ENCODE measurements at places on chromosomes 7 and 10.

DNA sequence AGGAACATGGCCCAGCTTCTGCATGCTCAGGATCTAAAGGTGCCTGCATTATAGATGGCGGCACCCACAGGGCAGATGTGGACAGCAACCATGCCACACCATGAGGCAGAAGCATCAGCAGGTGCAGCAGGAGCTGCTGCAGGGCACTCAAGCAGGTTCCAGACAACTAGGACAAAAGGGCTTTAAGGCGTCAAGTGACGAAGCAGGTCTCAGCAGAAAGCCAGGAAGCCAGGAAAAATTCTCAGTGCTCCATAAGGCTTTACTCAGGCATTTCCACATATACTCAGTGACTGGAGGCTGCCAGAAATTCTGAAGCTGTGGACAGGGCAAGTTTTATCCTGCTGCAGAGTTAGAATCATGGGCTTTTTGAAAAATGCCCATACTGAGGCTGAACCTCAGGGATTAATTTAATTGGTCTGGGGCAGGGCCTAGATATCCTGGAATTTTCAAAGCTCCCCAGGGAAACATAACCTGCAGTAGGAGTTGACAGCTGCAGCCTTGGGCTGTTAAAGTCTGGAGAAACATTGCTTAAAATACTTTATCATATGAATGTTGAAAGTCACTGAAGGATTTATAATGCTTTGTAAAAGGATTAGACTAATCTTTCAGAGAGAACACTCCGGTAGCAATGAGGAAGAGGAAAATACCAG, 68.1 kb upstream of the RNF148 start:
- DNase-seq: no peak

GRCh38 chr7:148973256-148973655, 55.0 kb downstream of the PDIA4 start:
- no peak for DNase-seq

GRCh38 chr7:40694026-40694809, 559.4 kb downstream of the SUGCT start:
- no peak for DNase-seq

DNA sequence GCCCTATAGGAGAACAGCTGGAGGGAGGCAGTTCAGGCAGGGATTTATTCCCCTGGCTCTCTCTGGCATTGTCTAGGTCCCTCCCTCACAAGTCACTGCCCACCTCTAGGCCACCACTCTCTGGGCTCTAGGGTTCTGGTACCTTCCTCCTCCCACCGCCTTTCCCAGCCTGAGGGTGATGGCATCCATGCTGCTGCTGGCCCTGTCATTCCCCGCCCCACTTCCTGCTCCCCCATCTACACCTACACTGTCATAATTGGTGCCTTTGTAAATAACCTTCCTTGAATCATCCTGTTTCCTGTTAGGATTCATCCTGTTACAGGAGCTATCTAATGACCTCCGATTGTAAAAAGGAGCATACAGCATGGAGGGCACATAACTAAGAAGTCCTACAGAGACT, 303.3 kb upstream of the COBL start:
- DNase-seq: no peak

GRCh38 chr10:113991091-113991860, 52.4 kb upstream of the ADRB1 start:
- DNase-seq: no peak

- no peak for DNase-seq
Observed at GRCh38 chr7:142638581-142638980, 110.7 kb upstream of the PRSS1 start.

- no peak for DNase-seq
Observed at GRCh38 chr10:17910125-17910789, 41.5 kb upstream of the SLC39A12 start.

- no peak for DNase-seq
Observed at GRCh38 chr7:113813471-113813870, 105.3 kb downstream of the PPP1R3A start.

GRCh38 chr10:21296575-21297355, 228.7 kb downstream of the SKIDA1 start:
- DNase-seq: no peak

GRCh38 chr10:86170255-86171108, 196.1 kb downstream of the GRID1 start:
- DNase-seq: no peak

DNA sequence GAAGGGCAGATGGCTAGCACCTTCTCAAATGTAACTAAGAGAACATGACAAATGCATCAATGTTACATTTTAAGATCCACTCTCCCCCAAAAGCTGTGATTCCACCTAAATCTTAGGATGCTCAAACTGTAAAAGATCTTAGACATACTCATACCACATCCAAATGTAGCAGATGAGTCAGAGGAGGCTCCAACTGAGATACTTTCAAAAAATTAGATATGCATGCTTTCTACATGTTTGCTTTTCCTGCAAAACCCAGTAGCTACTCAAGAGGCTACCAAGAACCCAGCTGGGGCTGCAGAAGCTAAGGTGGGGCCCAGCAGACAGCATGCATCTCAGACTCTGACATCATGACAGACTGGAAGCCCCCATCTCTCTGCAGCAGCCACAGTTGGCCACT, 31.4 kb upstream of the FRMD4A start:
- no peak for DNase-seq

DNA sequence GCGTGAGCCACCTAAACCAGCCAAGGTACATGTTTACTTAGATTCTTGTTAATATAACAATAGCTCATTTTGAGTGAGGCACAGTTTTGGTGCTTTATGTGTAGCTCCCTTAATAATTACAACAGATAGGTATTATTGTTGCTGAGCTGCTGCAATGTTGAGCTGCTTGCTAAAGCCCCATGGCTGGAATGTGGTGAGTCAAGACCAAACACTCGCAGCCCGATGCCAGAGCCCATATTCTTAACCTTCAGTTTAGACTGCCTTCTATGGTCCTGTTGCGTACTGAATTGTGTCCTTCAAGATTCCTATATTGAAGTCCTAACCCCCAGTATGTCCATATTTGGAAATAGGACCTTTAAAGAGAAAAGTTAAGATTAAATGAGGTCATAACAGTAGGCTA, 407.1 kb downstream of the NEBL start:
- DNase-seq: no peak

DNA sequence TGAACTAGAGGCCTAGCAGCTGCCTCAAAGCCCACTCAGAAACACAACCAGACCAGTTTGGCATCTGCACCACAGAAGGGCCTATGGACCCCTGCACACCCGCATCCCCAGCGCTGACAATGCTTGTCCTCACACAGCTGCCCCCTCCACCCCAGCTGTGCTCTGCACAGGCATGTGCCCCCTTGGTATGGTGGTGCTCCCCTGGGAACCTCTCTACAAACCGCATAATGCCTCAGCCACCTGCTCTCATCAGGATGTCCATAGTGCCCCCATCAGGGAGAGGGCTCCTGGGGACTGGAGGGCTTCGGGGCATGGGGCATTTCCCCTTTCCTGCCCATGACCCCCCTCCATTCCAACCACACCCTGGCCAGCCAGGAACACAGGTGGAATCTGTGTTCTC, 347.5 kb downstream of the GRID1 start:
- DNase-seq: no peak

- no peak for DNase-seq
Observed at GRCh38 chr7:2116989-2117591, 115.7 kb downstream of the MAD1L1 start.

- no peak for DNase-seq
Observed at GRCh38 chr10:90526721-90527120, 331.1 kb downstream of the HTR7 start.

- DNase-seq: no peak
Observed at GRCh38 chr7:155709453-155709852, 65.0 kb downstream of the RBM33 start.

DNA sequence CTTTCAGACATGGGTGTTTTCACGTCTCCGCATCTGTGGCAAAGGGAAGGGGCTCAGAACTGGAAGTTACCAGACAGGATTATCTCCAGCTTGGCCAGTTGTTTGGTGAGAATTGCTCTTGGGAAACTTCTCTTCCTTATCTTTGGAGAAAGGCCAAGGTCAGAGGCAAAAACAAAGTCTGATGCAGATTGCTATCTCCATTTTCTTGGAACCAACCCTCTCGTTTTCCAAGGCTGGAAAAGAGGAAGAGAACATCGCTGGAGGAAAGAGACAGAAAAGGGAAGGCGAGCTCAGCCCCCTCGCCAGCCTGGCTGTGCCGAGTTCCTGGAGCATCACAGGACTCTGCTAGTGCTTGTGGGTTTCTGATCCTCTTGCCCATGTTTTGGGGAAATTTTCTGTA, 396.8 kb upstream of the SHH start:
- DNase-seq: no peak

GRCh38 chr10:27743877-27744801, 1.5 kb downstream of the MKX start:
- DNase-seq: no peak

GRCh38 chr7:50834031-50834535, 51.4 kb upstream of the GRB10 start:
- DNase-seq: no peak
